ENCODE measurements at places on chromosomes 13 and 19. TPM values are rescaled to one million over a fixed set of nuclear protein-coding genes. Genes with fewer than 3 reads are reported as not detected.

Gene KRTDAP
- not detected for total RNA-seq

Gene KISS1R
- not detected for total RNA-seq

Gene GJA3
- 17.9 TPM for total RNA-seq

Gene TLE6
- 1.1 TPM for total RNA-seq

GRCh38 chr13:44930963-44931623 lies 58.2 kb downstream of the NUFIP1 start:
- no peak for DNase-seq

- DNase-seq: no peak
Measured at GRCh38 chr13:98842070-98842469, 89.6 kb upstream of the SLC15A1 start.

- no peak for DNase-seq
Measured at GRCh38 chr13:98208606-98209005, 31.5 kb upstream of the RNF113B start.

- DNase-seq: no peak
Measured at GRCh38 chr19:52664461-52664860, 26.3 kb upstream of the ZNF83 start.

DNA sequence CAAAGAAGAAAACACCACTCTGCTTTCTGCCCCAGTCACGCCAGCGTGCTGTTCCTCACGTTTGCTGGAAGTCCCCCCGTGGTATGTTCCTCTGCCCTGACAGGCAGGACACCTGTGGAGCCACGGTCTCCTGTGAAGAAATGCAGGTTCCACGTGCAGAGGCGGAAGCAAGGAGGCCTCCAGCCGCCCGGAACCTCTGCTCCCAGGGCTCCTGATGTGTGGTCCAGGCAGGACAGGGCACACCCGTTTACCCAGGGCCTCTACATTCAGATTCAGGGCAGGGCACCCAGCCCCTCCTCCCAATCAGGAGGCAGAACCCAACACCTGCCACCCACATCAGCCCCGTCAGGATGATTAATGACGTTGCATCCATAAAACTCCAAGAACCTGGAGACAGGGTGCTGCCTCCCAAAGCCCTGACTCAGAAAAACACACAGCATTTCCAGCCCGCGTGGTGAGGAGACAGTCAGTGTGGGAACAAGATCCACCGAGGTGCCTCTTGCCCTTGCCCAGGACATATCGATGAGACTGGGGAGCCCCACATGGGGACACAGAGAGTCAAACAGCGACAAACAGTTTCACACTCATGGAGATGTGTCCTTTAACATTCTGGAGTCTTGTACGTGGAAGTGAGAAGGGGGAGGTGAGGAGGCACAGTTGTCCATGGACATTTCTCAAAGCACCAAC lies 76.2 kb downstream of the COL4A1 start:
- no peak for DNase-seq

DNA sequence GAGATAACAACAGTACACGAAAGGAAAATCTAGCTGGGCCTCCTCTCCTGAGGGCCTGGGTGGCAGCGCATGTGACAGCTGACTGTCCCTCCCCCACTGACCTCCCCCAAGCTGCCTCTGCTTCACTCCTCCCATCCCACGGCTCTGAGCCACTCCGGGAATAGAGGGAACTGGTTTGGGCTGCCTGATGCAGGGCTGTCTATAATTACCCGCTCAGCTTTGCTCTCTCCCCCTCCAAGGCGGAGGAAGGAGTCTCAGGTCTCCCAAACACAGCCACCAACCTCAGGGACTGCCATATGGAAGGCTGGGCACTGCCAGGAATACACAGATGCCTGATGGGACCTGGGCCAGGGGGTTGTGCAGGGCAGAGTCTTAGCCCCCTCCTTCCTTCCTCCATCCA lies 7.9 kb downstream of the NAPA start:
- DNase-seq: no peak

DNA sequence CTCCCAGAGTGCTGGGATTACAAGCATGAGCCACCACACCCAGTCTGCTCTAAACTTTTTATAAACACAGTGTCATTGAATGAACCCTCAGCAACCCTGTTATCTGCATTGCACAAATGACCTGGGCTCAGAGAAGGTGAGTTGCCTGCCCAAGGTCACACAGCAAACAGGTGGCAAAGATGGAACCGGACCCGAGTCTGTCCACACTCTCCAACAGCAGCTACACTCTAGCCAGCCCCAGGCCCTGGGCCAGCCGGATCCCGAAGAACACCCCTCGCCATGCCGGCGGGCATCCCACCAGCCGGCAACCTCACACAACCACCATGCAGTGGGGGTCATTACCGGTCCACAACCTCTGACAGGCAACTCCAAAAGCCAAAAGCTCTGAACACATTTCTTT lies 14.5 kb downstream of the ERCC2 start:
- DNase-seq: no peak

DNA sequence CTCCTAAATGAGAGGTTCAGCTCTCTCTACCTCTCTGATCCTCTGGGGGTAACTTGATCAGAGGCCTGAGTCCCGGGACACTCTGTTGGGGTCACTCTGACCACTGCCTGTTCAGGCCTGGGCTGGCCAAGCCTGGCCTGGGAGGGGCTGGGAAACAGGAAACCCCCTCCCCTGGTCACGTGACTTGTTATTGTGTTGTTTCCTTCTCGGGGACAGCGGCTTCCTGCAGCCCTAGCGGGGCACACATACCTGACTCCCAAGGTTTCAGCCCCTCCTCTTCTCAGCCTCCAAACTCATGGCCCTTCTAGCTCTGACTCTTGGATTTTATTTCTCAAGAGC lies at the start of gene USHBP1:
USHBP1 (minus strand) TSS at position 105 of the 339 bp plus-strand sequence. CDS start 446 bp downstream, outside the sequence.
- DNase-seq: no peak
